ENCODE measurements at places on chromosomes 13 and 19.
A peak's percentile ranks its signal among the peaks of the same experiment; 100 is the strongest.

GRCh38 chr13:33191425-33192210, 93.9 kb downstream of the STARD13 start:
- H3K36me3 ChIP-seq: no peaks in the 10 kb centered on the region
- H3K4me3 ChIP-seq: no peak overlapping the region
- no peak overlapping the region for H3K27ac ChIP-seq
- peaks cover 17% of the 10 kb centered on the region for H3K4me1 ChIP-seq

GRCh38 chr19:10270180-10270615, 722 bp upstream of the ICAM1 start:
- H3K27ac ChIP-seq: peak overlapping the region; percentile 91
- H3K27me3 ChIP-seq: no peaks in the 10 kb centered on the region
- H3K4me1 ChIP-seq: peaks cover 37% of the 10 kb centered on the region
- DNase-seq: peak; percentile 86
- H3K4me3 ChIP-seq: peak overlapping the region; percentile 80

- H3K27ac ChIP-seq: no peak overlapping the region
- H3K4me1 ChIP-seq: peaks cover 2% of the 10 kb centered on the region
- H3K27me3 ChIP-seq: no peaks in the 10 kb centered on the region
- H3K4me3 ChIP-seq: no peak overlapping the region
- H3K36me3 ChIP-seq: peaks cover 36% of the 10 kb centered on the region
These were observed 28.3 kb downstream of the PEX11G start for GRCh38 chr19:7460562-7460966.

- no peak for DNase-seq
- no peaks in the 10 kb centered on the region for H3K27me3 ChIP-seq
- peaks cover 34% of the 10 kb centered on the region for H3K4me1 ChIP-seq
- peak overlapping the region; percentile 74 for H3K4me3 ChIP-seq
These were observed 1.8 kb upstream of the ATP11A start for GRCh38 chr13:112687836-112688559.

- H3K27ac ChIP-seq: peak within 1 kb of the TSS; percentile 91
- peaks cover 29% of the 10 kb centered on the region for H3K4me1 ChIP-seq
- peaks cover 4% of the 10 kb centered on the region for H3K27me3 ChIP-seq
- DNase-seq: no peak
These were observed at the start of gene HSPB6 for GRCh38 chr19:35756377-35757230. HSPB6 (minus strand) TSS chr19:35757029; CDS start chr19:35757008, 21 bp downstream.

DNA sequence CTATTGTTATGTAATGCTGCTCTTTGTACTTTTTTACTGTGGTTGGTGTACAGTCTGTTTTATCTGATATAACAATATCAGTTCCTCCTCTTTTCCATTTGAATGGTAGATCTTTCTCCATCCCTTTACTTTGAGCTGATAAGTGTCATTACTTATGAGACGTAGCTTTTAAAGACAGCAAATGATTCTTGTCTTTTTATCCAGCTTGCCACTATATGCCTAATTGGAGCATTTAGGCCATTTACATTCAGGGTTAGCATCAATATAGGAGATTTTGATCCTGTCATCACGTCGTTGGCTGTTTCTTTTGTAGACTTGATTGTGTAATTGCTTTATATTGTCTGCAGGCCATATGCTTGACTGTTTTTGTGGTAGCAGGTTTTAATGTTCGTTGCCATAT, 894.2 kb upstream of the ATXN8OS start:
- DNase-seq: no peak
- H3K4me3 ChIP-seq: no peak overlapping the region
- H3K27me3 ChIP-seq: no peaks in the 10 kb centered on the region
- H3K36me3 ChIP-seq: no peaks in the 10 kb centered on the region
- no peaks in the 10 kb centered on the region for H3K4me1 ChIP-seq

GRCh38 chr19:33784432-33784831, 12.2 kb upstream of the KCTD15 start:
- H3K4me3 ChIP-seq: no peak overlapping the region
- H3K4me1 ChIP-seq: no peaks in the 10 kb centered on the region
